CD4-positive, alpha-beta T cell treated with Interleukin-6 at 100 ng/mL for 8 hours (primary cell): ENCODE measurements at places on chromosomes 1 and 21.

GRCh38 chr1:201488830-201489589 lies 17.9 kb downstream of the CSRP1 start:
- no peak for DNase-seq

DNA sequence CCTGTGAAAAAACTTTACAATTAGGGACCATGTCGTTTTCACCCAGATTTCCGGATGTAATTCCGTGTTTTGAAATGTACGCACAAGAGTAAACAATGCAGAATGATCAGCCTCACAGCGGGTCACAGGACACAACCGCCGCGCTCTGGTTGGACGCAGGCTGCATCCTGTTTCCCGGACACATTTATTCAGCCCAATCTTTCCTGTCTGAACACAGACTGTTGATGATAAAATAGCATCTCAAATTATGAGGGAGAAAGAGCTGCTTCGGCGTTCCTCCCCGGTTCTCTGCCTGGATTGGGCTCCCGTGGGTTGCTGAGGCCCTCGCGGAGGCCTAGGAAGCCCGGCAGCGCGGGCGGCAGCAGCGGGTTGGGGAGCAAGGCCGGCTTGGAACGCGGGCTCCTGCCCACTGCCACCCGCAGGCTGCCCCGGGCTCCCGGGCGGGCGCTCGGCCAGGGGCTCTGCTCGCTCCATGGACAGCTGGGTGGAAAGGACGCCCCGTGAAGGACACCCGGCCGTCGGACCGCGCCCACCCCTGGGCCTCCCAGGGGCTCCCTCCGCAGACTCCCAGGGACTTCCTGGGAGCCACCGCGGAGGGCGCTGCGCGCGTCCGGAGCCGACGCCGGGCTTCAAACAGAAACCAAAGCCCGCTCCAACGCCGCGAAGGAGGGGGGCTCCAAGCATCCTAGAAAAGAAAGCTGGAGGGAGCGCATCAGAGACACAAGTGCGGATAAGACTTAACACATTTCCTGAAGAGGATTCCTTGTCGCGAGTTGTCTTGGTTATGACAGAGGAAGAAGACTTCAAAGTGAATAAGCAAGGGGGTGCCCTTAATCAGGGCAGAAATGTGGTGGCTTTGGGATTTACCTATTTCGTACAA lies 122.3 kb downstream of the ESRRG start:
- no peak for DNase-seq

- no peak for DNase-seq
Observed at GRCh38 chr1:245480393-245481120, 325.8 kb downstream of the KIF26B start.

DNA sequence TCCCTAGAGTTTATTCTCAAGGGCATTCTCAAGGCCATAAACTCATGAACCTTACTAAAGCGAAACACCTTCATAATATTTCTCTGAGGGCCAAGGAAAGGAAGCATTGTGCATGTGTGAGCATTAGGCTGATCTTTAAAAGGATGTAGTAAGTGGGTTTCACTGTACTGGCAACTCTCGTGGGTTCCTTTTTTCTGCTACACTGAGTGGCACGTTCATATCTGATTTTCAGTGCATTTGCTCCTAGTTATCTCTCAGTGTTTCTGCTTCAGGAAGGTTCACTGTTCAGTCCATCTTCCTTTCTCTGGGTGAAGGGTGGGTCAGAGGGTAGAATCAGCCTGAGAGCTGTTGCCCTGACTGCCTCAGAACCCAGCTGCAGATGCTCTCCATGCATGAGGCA lies 192.8 kb upstream of the ADGRL2 start:
- no peak for DNase-seq
